ENCODE measurements at places on chromosomes 5 and 9.

GRCh38 chr9:136527721-136528710, 17.8 kb downstream of the NOTCH1 start:
- DNase-seq, result no peak

DNA sequence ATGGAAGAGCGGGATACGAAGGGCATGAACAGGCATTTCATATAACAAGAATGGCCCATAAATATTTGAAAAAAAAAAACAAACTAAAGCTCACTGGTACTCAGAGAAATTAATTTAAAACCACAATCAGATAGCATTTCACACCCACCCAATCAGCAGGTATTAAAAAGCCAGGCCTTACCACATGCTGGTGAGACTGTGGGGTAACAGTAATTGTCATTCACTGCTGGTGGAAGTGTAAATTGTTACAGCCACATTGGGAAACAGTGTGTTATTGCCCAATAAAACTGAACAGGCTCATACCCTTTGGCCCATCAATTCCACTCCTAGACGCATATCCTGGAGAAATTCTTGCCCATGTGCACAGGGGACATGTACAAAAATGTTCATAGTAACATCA, 66.0 kb downstream of the PLAC8L1 start:
- no peak for DNase-seq

DNA sequence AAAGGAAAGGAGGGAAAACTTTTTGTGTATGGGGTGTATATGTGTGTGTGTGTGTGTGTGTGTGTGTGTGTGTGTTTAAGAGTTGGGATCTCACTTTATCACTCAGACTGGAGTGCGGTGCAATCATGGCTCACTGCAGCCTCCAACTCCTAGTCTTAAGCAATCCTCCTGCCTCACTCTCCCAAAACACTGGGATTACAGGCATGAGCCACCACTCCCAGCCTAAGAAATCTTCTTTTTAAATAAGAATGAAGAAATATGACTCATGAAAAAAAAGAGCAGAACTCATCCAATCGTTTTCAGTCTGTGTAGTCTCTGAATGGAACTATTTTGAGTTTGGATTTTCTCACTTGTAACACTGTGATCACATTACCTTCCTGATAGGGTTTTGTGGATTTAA, 601.5 kb downstream of the ACTL7B start:
- DNase-seq, result no peak

DNA sequence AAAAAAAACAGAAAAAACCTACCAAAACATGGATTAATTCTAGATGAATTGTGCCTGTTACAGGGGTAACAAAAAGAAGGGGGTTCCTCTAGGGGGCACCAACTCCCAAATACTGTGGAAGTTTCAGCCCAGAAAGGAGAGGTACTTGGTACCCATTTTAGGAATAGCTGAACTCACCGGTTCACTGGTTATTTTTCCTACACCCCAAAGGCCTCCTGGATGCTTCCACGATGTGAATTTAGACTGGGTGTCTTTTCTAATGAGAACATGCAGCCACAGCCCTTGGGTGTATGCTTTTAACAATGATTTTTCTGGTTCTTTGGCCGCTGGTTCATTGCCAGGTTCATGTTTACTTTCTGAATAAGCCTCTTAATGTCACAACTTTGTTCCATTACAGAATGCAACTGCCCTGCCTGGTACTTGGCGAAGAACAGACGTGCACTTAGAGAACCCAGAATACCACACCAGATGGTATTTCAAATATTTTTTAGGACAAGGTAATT, 46.7 kb downstream of the GARNL3 start:
- DNase-seq, result no peak

- DNase-seq, result no peak
Measured at GRCh38 chr9:95276395-95276954, 41.0 kb downstream of the FANCC start.

Data from GM12878 (cell line).